Stimulated activated CD4-positive, alpha-beta T cell treated with anti-CD3 and anti-CD28 coated beads, TNF-alpha, amount 100 ng/mL, for 48 hours (primary cell): ENCODE measurements at places on chromosomes 5 and 9.
A peak's percentile ranks its signal among the peaks of the same experiment; 100 is the strongest.

DNA sequence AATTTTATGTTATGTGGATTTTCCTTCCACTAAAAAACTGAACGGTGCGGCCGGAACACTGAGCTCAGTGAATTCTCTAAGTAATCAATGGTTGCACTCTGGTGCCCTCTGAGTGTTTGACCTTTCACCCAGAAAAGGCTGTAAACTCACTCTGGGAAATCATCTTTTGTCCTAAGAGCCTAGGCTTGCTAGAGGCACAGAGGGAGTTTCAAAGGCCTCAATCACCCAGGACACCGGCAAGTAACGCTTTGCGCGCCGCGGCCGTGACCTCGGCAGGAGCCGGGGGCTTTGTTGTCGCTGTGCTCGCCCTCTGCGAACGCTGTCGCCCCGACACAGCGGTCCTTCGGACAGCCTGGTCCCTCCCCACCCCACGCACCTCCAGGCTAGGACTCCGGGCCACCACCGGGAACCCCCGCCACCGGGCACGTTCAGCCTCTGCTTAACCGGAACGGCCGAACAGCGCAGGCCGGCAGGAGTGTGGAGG is 703 bp downstream of the ISCA1 start:
- DNase-seq, result no peak

- DNase-seq, result no peak
Measured at GRCh38 chr5:25754895-25755294, 1110.1 kb upstream of the CDH10 start.

DNA sequence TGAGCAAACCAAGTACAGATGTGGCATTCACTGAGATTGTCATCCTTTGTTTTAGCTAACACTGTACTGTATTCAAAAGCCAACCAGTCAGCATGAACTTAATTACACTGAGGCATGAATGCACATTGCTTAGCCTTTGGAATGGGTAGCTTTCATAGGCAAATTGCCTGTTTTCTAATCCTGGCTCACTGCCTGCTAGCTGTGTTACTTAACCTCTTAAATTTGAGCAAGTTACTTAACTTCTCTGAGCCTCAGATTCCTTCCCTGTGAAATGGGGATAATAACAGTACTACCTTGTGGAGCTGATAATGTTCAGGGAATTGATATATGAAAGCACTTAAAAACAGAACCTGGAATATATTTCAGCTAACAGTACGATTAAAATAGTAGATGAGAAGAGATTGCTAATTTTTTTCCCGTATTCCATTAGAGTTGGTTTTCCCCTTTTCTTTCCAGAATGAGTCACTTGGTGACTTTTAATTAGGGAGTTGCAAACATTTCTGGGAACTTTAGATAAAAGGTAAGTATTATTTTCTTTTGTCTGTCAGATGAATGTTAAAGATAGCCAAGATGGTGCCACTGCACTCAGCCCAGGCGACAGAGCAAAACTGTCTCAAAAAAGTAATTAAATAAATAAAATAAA is 43.9 kb downstream of the ARRDC3 start:
- DNase-seq, result no peak

DNA sequence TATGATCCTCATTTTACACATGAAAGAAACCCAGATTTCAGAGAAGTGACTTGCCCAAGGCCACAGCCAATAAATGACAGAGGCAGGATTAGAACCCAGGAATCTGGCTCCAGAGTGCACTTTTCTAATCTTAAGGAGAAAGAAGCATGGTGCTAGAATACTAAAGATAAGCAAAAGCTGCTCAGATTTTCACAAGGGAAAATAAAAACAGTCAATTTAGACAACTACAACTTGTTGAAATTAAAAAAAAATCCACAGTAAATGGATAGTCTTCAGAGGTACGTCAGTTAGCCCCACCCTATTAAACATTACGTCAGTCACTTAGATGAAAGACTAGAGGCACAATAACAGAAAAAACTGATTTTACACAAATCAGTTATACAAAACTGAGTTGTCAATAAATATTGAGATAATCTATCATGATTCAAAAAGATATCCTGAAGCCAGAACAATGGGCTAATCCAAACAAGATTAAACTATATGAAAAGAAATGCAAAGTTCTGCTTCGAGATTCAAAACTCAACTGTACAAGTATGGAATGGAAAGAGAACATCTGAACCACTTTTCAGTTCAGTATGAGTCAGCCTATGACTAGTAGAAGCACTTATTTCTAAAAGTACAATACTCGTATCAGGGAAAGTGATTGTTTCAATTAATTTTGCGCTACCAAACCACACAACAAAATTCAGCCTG is 9.3 kb downstream of the TMEM245 start:
- no peak for DNase-seq

DNA sequence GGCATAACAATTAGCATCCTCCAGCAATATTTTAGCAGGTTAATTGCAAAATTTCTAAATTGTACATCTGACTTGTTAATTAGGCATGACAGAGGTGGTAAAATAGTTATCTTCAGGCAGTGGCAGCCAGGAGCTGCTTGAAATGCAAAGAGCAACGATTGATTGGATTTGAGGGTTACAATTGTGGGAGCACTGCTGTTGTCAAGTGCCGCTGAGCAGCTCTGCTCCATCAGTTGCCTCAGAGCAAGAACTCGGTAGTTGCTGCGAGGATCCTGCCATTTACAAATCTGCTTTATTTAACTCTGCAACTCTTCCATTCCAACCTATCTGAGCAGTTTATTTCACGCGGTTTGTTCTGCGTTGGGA is 12.6 kb downstream of the PBX3 start:
- DNase-seq, result no peak

DNA sequence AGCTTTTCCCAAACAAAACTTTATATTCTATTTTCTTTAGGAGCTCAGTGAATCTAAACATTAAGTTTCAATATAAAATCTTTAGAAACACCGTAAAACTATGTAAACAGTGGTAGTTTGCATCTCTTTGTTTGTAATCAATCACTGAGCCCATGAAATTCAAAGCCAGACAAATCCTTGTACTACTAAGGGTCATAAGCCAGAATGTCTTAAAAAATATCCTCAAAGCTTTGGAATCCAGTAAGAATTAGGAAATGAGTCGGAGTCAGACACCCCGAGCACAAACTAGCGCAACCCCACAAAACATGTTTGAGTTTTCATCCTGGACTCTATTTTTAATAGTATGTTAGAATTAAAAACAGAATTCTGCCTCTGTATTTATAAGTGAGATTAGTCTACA is 153.8 kb downstream of the HSPA4 start:
- no peak for DNase-seq

DNA sequence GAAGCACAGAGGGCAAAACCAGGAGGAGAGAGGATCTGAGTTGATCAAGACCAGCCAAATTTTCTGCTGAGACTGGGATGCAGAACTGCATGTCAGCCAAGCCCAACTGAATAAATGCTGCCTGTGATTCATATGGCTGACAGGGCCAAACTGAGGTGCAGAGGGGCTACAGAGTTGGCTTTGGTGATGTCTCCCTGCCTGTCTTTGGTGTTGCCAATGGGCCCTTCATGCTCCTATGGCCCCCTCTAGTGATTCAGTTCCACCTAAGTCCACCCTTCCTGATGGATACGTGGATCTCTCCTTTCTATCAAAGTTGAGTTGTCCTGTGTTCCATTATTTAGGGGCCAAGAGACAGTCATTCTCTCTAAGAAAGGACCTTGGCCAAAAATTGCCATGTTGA is 163.6 kb upstream of the TLE4 start:
- DNase-seq, result no peak

DNA sequence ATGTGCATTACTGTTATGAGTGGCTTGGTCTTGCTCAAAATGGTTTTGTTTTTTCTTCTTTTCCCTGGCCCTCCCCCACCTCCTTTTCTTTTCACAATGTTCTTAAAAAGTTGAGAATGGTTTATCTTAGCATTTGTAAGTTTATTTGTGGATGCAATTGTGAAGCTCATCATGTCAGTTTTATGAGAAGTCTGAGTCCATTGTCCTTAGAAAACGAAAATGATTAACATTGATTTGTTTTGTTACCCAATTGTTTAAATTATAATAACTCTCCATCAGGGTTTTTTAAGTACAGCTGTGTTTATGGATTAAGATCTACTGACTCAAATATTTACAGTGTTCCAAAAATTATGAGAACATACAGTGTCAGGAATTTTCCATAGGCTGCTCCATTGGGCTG is 511.3 kb upstream of the PAPPA start:
- no peak for DNase-seq

- no peak for DNase-seq
Measured at GRCh38 chr5:134837530-134838181, 8.1 kb upstream of the C5orf24 start.

GRCh38 chr5:151911011-151911410 is 13.6 kb downstream of the GLRA1 start:
- no peak for DNase-seq

DNA sequence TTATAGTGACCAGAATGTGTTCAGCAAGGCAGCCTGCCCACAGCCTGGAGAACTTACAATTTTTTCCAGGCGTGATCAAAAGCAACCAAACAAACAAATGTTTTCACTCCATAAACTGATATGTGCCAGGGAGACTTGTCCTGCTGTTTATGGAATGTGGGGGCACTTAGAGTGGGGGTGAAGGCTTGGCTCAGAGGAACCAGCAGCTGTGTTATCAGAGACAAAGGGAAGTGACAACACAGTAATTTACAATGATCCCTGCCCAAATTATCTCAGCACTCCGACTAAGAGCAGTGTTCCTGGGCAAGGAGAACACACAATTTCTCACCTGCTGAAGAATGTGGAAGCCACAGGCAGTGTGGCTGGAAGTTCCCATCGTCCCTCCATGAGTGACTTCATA is 429.1 kb upstream of the IRX4 start:
- DNase-seq, result no peak

DNA sequence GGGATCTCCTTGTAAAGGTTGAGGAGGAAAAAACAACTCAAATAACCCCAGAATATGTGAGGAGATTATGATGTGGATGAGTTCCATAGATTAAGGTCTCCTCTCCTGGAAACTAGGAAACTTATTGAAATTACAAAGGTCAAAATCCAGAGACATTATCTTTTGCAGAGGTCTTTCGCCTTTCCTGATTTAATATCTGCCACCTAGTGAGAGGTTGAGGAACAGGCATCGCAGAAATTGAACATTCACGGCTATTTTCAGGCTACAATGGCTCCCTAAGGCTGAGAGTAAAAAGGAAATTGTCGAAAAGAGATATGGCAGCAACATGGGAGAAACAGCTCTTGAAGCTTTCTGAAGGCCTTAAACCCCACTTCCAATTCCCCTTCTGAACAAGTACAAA is 127.5 kb upstream of the PLCXD3 start:
- no peak for DNase-seq

- no peak for DNase-seq
Measured at GRCh38 chr9:116653348-116654058, 33.6 kb upstream of the TRIM32 start.

DNA sequence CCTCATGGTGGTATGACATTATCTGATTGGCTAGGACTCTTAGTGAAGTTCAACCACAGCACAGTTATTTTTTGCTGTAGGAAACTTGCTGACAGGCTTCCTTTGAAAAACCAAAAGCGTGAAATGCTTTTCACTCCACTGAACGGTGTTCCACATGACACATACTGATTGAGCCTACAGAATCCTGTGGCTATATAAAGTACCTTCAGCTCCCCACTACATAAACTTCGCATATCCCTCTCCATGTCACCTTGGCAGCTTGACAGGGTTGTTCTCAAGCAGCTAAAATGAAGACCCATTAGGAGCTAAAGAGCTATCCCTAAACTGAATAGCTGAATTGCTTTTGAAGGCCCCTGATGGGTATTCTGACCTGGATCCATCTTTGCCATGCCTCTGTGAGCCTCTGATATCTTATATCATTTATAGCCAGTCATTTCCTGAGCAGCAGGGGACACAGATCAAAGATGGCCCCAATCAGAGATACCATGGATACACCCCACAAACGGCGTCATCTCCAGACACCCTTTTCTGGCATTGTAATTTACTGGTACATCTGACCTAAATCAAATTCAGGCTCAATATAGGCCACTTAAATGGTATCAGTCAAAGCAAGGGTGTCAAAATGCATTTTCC is 91.5 kb downstream of the APBA1 start:
- DNase-seq, result no peak

- no peak for DNase-seq
Measured at GRCh38 chr9:119020730-119021333, 348.4 kb downstream of the BRINP1 start.

DNA sequence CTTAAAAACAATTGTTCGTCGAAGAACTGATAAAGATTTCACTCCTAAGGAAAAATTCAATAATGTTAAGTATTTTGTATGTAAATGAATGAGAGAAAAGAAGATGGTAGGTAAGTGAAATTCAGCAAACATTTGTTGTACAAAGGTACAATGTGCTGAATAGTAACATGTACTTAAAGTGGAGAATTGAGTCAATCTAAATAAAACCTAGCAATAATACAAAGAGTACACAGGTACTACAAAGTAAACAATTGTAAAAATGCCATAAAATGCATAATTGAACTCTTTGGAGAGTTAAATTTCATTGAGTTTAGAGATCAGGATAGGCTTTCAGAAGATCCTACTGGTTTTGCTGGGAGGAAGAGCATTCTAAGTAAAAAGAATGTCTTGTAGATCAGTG is 82.9 kb downstream of the ERBIN start:
- no peak for DNase-seq

GRCh38 chr9:81599837-81600236 is 89.5 kb downstream of the TLE1 start:
- no peak for DNase-seq

DNA sequence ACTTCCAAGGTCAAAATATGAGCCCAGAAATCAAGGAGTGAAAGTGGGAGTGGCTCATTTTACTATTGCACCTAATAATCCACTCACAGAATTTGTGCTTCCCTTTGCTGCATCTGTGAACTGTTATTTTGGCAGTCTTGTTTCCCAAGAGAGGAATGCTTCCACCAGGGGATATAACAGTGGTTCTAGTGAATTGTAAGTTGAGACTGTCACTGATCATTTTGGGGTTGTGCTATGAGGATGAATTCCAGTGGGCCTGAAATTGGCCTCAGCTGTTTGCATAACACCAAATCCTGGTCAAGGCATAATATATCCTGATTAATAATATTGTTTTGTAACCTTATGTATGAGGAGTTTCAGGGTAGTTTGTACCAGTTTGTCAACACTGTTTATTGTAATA is 14.4 kb downstream of the FAM200C start:
- no peak for DNase-seq

- no peak for DNase-seq
Measured at GRCh38 chr9:115756736-115757135, 396.9 kb upstream of the PAPPA start.

DNA sequence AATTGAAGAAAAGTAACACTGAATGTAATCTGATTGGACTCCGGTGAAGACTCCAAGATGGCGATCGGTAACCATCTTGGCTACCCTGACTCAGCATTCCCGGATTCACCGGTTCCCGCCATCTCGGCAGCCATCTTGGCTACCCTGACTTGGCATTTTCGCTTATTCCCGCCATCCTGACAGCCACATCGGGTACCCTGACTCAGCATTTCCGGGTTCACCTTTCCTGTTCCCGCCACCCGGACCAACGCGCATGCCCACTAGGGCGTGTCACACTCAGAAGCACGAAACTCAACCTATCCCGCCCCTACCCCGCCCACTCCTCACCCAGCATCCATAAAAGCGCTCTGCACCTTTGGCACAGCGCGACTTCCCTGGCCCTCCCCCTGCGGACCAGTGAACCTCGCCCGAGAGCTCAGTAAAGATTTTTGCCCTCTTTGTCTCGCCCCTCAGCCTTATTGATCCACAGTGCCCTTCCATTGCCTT is 17.2 kb downstream of the SPTLC1 start:
- DNase-seq, result peak; percentile 73

GRCh38 chr9:20649381-20649780 is 27.1 kb upstream of the MLLT3 start:
- no peak for DNase-seq

GRCh38 chr5:32231929-32232328 is 57.8 kb upstream of the GOLPH3 start:
- no peak for DNase-seq
